ENCODE measurements at places on chromosomes 2 and 18.

- no peak for DNase-seq
Observed at GRCh38 chr2:81283081-81283480, 978.5 kb upstream of the LRRTM1 start.

DNA sequence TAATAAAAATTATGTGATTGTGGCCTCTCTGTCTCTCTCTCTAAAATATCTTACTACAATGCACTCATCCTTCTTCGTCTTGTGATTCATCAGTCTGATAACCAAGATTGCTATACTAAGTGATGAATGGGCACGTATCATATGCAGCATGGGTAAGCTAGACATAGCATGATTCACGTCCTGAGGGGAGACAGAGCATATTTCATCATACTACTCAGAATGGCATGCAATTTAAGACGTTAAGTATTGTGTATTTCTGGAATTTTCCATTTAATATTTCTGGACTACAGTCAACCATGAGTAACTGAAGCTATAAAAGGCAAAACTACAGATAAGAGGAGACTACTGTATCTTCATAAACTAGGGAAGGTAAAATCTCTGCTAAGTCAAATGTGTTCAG, 97.0 kb upstream of the CD226 start:
- no peak for DNase-seq

GRCh38 chr18:73790587-73790986, 357.0 kb downstream of the FBXO15 start:
- DNase-seq, result no peak

DNA sequence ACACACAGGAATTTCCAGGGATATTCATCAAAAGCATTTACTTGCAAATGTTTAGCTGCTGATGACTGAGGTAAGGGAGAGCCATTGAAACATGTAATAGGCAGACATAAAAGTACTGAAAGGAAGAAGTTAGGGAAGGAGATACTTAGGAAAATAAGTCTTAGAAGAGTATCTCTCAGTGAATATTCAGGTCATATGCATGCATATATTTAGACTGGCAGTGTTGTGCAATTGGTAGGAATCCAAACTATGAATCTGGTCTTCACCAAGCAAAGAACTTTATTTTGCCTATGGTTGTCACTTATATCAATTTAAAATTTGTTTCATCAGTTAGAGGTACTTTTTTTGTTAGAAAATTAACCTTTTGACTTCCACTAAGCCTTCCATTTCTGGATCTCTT, 1490.7 kb downstream of the SUCLG1 start:
- no peak for DNase-seq

DNA sequence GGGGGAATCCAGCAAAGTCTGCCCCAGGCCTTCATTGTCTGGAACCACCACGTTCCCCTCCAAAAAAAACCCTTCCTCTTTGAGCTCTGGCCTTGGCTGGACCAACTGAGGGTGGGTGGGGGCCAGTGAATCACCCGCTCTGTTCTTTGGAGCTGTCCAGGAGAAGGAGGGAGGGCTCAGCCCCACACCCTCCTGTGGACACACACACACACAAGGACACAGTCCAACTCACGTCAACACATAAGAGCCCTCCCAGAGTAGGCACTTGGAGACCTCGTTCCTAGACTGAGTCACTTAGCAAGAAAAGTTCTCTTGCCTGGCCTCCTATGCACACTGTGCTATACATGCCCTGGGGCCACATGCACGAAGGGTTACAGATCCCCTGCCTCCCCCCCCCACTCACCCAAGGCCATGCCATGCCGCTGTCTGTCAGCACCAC, 1.2 kb upstream of the TNS1 start:
- no peak for DNase-seq

GRCh38 chr18:30929065-30929464, 113.5 kb downstream of the DSC3 start:
- DNase-seq, result no peak

- DNase-seq, result no peak
Observed at GRCh38 chr18:61201511-61201910, 131.7 kb upstream of the CDH20 start.

- no peak for DNase-seq
Observed at GRCh38 chr2:212147921-212148513, 390.6 kb downstream of the ERBB4 start.

GRCh38 chr2:46779447-46779941, 136.1 kb downstream of the MCFD2 start:
- no peak for DNase-seq

GRCh38 chr18:67302043-67302442, 214.5 kb downstream of the DSEL start:
- DNase-seq, result no peak

- no peak for DNase-seq
Observed at GRCh38 chr2:130878316-130878715, 41.6 kb downstream of the ARHGEF4 start.

DNA sequence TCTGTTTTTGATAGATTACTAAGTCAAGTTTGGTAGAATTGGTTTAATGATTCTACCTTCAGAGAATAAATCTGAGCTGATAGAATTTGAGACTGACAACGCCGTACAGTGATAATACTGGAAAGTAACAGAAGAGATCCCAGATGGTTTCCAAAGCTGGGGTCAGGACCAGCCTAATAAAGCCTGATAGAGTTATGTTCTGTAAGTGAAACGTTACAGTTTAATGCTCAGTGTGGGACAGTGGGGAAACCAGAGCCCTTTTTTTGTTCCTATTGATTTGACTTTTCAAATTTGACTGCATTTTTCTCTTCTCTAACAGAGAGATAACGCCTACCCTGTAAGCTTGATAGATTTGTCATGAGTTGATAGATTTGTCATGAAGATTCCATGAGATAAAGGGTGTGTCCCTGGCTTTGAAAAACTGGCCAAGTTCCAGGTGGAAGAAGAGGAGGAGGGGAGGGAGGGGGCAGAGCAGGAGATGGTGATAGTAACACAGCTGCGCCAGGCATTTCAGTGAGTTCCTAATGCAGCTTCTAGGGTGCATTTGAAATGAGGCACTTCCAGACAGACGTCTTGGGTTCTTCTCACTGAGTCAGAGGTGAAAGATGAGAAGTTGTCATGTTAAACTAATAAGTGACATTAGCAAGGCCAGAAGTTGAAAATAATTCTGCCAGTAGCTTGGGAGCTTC, 65.1 kb downstream of the CERS6 start:
- no peak for DNase-seq

- no peak for DNase-seq
Observed at GRCh38 chr2:232574674-232575403, 24.4 kb downstream of the EIF4E2 start.

DNA sequence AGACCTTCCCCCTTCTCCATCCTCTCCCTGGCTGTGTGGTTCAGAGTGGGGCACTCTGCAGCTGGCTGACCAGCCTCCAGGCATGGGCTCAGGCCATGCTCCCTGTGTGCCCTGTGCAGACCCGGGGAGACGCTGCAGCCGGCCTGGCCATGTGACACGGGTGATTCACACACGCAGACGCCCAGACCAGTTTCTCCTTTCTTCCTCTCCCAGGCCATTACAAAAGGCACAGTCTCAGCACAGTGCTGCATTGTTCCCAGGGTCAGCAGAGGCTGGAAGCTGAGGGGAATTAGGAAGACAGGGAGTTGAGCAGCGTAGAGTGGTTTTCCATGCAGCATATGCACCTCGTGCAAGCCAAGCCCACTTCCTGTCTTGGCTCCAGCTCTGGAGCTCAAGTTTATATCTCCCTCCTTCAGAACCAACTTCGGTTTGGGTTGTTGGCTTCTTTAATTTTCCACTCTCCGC, 288.5 kb downstream of the TNS1 start:
- DNase-seq, result no peak

GRCh38 chr2:208807756-208808155, 401.2 kb downstream of the PTH2R start:
- DNase-seq, result no peak

DNA sequence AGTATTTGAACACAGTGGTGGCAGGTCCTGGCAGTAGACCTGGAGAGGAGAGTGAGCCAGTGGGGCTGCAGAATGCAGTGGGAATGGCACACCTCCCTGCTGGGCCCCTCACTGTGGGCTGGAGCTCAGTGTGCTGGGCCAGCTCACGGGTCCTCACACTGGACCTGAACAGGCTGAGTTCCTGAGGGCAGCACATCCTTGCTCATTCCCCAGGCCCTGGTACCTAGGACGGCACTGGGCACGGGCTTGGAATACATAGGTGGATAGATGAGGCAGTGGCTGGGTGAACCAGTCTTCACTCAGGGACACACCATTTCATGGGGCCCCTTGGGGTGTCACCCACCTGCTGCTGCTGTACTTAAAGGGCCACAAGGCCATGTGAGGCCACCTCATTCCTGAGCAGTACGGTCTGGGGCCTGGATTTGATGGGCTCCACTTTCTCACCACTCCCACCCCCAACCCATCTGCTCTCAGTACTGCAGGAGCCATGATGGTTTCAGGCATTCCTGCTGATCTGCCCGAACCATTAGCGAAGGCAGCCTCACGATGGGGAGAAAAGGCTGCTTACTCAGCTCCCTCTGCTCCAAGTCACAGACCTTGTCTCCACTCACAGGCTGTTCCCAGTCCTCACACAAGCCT, 4.2 kb downstream of the TMEM177 start:
- no peak for DNase-seq
